ENCODE measurements at places on chromosomes 3 and 15.

- no peak for DNase-seq
Observed at GRCh38 chr3:14602804-14603644, 48.5 kb upstream of the CCDC174 start.

- DNase-seq = no peak
Observed at GRCh38 chr3:53682807-53683206, 163.4 kb downstream of the CHDH start.

- DNase-seq = no peak
Observed at GRCh38 chr15:85789496-85789875, 5.2 kb downstream of the KLHL25 start.

- no peak for DNase-seq
Observed at GRCh38 chr3:71419369-71419768, 164.2 kb downstream of the FOXP1 start.

Measured in T-helper 9 cell (primary cell).